ENCODE measurements at places on chromosomes 2 and 18.
A peak's percentile ranks its signal among the peaks of the same experiment; 100 is the strongest.

GRCh38 chr2:110796716-110797301 lies 64.4 kb downstream of the ACOXL start:
- DNase-seq = no peak

DNA sequence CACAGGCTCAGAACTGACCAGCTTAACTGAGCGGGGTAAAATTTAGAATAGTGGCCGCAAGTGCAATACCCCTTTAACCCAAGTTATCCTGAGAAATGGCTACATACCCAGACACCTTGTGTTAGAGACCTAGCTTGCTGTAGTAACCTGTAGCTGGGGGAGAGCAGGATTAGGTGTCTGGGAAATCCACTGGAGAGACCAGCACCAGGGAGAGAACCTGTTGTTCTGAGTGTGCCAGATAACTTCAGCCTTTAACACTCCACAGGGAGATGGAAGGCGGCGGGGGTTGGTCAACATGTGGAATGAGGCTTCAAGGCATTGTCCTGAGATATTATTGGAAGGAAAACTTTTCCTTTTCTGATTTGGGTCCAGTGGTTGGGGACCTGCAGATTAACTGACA lies 356.0 kb downstream of the PTPRM start:
- DNase-seq = no peak

GRCh38 chr18:34595690-34596089 lies 114.4 kb upstream of the DTNA start:
- no peak for DNase-seq

DNA sequence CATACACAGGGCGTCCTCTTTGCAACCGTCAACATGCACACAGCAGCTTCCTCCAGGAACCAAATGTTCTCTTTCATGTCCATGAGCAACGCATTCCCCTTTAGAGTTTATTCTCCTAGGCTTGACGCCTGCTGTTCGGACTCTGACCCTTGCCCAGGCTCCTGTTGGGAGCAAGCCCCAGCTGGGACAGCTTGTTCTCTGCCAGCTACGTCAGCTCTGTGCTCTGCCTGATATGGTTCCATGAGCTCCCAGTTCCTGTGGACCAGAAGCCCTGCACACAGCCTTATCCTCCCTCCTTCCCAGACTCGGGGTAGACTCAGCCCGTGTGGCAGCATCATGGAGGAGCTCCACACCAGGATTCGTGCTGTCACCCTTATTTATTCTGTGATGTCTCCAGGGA lies 253.1 kb upstream of the PXDN start:
- DNase-seq = no peak

DNA sequence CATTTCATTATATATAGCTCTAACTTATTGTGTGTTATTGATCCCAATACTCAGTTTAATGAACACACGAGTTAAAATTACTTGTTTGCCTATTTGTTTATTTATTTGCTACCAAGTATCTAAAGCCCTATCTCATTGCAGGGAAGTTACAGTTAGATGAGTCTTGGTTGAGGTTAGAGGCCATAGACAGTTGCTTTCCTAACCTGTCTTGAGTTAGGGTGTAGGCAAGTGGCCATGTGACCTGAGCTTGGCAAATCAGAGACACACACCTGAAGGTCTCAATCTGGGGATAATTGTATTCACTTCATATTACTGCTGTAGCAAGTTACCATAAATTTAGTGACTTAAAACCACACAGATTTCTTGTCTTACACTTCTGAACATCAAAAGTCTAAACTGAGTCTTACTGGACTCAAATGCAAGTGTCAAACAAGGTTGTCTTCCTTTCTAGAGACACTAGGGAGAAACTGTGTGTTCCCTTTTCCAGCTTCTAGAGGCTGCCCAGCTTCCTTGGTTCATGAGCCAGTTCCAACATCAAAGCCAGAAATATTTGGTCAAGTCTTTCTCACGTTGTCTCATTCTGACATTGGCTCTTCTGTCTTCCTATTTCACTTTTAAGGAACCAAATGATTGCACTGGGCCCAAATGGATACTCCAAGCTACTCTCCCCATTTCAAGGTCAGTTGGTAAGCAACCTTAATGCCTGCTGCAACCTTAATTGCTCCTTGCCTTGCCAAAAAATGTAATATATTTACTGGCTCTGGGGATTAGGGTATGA lies 39.7 kb downstream of the COL3A1 start:
- no peak for DNase-seq

DNA sequence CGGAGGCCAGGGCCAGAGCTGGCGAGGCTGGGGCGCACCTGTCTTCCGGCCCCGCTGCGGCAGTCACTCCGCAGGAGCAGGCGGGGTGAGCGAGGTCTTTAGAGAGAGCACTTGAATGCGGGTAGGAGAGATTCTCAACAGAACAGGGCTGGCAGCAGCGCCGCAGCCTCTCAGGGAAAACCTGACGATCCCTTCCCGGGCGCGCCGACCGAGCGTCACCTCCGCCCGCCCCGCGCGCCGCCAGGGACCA lies 526 bp downstream of the PRKRA start:
- DNase-seq = no peak

DNA sequence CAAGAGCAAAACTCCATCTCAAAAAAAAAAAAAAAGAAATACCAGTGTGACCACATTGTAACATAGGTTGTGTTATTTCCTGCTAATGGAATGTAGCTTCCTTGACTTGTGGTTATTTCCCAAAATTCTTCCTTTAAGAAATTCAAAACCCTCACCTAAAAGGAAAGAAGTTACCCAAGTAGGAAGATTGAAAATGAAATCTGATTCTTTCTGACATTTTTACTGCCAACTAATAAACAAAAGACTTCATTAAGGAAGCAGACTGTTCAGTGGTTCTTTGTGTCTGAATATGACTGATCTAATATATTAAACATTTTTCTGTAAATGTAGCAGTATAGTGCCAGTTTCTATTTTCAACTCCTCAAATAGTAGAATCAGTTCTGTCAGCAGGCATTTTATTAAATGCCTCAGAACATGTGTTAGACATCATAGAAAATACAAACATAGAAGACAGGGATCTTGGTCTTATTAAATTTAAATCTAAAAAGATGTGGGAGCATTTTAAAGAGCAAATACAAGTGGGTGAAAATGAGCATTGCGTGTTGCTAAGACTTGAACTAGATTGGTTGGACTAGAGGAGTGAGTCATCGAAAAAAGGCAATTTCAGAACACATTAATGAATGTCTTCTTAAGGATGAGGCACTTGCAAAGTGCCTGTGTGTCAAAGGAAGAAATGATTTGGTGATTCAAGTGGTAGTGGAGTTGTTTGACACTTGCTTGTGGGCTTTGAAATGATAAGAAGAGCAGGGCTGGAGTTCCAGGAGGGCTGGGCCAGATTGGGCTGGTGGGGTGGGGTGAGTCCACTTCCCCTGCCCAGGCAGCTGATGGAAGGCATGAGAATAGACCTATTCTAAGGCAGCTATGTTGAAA lies 53.4 kb downstream of the PKP4 start:
- DNase-seq = peak; percentile 56

DNA sequence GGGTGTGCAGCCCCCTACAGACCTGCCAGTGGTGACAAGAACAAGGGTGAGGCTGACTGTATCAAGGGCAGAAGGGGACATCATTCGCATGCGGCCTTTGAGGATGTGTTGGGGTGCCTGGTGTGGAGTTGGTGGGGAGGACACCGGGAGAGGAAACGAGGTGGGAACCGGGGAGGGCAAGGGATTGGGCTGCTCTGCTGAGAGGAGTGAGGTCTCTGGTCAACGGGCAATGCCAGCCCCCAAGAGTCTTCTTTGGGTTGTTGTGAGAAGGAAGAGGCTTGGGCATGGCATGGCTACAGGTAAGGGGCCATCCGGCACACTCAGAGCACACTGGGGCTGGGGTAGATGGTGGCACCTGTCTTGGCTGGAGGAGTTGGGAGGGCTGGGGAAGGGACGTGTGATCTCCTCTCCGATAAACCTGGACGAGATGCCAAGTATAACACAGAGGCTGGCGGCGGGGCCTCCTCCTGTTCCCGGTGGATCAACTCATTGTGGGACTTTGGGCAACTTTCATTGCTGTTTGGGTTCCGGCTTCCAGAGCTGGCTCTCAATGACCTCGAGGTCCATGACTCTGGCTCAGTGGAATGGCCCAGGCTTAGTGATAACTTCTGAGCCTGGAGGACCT lies 37.0 kb downstream of the KCNF1 start:
- DNase-seq = no peak

DNA sequence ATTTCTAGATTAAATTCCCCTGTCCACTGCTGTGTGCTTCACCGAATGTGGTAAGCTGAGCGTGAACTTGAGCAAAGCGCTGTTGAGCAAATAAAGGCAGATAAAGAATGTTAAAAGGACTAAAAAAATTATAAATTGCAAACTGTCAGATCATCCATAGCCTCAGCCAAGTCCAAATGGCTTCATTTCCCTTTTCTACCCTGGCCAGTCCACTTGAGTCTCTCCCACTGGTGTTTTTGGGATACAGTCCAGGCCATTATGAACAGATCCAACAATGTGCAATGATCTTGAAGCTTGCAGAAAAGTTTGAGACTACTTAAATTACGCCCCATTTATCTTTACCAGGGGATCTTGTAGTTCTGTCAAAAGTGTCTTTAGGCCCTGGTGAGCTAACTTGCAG lies 254.6 kb upstream of the PIK3C3 start:
- DNase-seq = no peak

DNA sequence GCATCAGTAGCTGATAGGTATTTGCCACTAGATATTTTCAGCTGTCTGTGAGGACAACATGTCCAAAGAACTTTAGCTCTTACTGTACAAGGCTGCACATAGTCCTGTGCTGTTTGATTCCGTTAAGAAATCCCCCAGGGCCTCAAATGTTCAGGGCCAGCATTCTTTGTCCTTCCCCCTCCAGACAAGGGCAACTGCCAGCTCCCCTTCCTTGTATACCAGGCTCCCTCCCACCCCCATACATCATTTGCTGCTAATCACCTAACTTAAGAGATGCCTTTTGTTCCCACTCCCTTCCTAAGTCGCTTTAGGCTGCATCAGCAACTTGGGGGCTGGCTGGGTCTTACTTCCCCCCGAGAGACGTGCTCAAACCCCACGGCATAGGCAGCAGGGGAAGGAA lies 138.7 kb downstream of the CDH20 start:
- DNase-seq = no peak

Data from BJ (cell line).